ENCODE measurements at places on chromosomes 2 and 18. TPM values are rescaled to one million over a fixed set of nuclear protein-coding genes. Genes with fewer than 3 reads are reported as not detected.

DNA sequence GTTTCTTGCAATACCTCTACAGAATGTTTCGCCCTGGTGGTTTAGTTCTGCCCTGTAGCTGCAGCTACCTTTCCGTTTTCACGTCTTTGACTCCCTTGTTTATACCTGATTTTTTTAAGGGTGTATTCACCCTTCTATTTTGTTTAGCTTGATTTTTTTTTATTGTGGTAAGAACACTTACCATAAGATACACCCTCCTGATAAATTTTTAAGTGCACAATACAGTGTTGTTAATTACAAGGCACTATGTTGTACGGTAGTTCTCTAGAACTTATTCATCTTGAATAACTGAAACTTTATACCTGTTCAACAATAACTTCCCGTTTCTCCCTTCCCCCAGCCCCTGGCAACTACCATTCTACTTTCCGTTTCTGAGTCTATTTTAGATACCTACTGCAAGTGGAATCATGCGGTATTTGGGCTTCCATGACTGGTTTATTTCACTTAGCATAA lies 48.9 kb upstream of the NABP1 start:
- no peak for DNase-seq

The KCNG3 gene
- not detected for total RNA-seq

DNA sequence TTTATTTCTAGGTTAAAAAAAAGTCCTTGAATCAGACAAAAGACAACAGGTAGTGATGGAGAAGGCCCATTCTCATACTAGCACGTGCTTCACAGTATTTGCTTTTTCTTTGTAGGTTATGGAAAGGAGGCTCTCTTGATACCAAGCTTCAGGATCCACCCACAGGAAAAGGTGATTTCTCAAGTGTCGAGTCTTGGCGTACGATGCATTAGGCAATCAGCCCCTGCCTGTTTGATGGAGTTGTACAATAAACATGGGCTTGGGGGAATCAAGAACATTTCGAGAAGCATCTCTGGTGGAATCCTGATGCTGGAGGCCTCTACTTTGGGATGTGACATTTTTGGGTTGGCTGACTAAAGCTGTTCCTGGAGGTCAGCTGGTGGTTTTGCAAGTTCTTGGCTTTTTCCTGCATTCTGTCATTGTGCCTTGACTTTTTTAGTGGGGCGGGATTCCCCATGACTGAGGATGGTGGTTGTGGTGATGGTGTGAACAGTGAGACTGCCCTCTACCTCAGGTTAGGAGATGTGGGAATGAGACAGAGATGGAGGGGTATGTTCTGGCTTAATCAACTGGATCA lies 231.5 kb upstream of the SPRED2 start:
- no peak for DNase-seq

DNA sequence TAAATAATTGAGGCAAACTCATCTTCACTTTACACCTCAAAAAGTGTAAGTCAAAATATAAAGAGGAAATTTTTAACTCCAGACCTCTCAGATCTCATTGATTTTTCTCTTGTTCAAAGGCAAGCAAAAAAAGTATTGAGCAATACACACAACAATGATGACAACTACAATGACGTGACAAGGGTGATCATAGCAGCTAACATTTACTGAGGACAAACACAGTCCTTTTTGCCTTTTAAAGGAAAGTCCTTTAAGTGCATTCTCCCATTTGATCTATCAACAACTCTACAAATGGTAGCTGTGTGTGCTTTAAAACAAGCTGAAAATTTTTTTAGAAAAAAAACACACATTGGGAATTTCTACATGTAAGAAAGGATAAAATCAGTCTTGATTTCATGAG lies 123.5 kb upstream of the CTAGE1 start:
- no peak for DNase-seq

Data from endothelial cell of umbilical vein (primary cell).